Stomach (tissue), 19 donors: ENCODE measurements at places on chromosomes 1 and 21. TPM values are rescaled to one million over a fixed set of nuclear protein-coding genes. Genes with fewer than 3 reads are reported as not detected.

- H3K4me3 ChIP-seq: no peak overlapping the region
- no peaks in the 10 kb centered on the region for H3K36me3 ChIP-seq
- DNase-seq: no peak
- no peaks in the 10 kb centered on the region for H3K27me3 ChIP-seq
These were observed 368.3 kb downstream of the SMYD3 start for GRCh38 chr1:246138781-246139180.

GRCh38 chr1:78070758-78071157 is 25.0 kb downstream of the GIPC2 start:
- H3K27ac ChIP-seq: no peak overlapping the region
- H3K4me3 ChIP-seq: no peak overlapping the region
- H3K36me3 ChIP-seq: no peaks in the 10 kb centered on the region
- H3K4me1 ChIP-seq: peaks cover 19% of the 10 kb centered on the region
- no peaks in the 10 kb centered on the region for H3K27me3 ChIP-seq
- no peak for DNase-seq

Gene RNU1-4
- total RNA-seq: under 0.01 TPM

DNA sequence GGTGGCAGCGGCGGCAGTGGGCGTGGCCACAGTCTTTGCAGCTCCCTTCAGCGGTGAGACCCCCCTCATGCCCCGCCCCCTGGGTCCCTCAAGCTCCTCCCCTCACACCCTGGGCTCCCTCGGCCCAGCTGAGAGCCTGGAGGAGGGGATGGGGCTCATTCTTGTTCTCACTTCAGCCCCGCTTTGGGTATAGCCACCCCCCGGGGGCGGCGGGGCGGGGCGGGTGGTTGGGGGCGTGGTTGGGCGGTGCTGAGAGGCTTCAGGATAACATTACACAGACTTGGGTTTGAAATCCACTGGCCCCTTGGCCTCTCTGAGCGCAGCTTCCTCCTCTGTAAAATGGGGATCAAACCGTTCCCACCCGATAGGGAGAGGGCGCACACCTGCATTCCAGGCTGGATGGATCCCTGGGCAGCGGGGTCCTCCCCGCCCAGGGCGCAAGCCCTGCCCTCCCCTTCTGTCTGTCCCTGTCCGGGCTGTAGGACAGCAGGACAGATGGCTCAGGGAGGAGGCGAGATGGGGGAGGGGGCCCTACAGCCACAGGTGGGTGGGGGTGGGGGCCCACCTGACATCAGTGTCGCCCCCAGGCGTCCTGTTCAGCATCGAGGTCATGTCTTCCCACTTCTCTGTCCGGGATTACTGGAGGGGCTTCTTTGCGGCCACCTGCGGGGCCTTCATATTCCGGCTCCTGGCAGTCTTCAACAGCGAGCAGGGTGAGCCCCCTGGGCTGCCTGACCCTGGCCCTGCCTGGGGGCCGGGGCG is 5.1 kb downstream of the CLCNKA start:
- DNase-seq: peak; percentile 68
- H3K27ac ChIP-seq: no peak overlapping the region
- H3K36me3 ChIP-seq: no peaks in the 10 kb centered on the region

- no peak overlapping the region for H3K27ac ChIP-seq
- H3K4me1 ChIP-seq: peaks cover under 1% of the 10 kb centered on the region
- H3K27me3 ChIP-seq: no peaks in the 10 kb centered on the region
- no peak overlapping the region for H3K4me3 ChIP-seq
- H3K36me3 ChIP-seq: no peaks in the 10 kb centered on the region
These were observed 65.0 kb upstream of the PRDX6 start for GRCh38 chr1:173411835-173412742.

DNA sequence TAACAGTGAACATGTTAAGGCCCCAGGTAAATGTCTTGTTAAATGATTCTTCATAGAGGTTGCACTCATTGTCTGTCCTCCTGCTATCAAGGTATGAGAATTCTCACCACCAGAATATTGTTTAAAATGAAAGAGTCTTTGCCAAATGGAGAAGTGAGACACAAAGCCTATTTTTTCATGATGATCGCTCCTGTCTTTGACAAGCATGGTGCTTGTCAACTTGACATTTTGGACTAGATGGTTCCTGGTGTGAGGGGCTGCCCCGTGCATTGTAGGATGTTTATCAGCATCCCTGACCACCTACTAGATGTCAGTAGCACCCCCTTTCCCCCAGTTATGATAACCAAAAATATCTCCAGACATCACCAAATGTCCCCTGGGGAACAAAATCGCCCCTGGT is 65.6 kb downstream of the MDM4 start:
- H3K4me1 ChIP-seq: peaks cover 16% of the 10 kb centered on the region
- H3K4me3 ChIP-seq: no peak overlapping the region
- H3K27me3 ChIP-seq: no peaks in the 10 kb centered on the region
- H3K36me3 ChIP-seq: peaks cover 4% of the 10 kb centered on the region
- no peak for DNase-seq

Gene PRDM16
- 23.3 TPM for total RNA-seq

Gene EXO5
- total RNA-seq: 8.0 TPM

DNA sequence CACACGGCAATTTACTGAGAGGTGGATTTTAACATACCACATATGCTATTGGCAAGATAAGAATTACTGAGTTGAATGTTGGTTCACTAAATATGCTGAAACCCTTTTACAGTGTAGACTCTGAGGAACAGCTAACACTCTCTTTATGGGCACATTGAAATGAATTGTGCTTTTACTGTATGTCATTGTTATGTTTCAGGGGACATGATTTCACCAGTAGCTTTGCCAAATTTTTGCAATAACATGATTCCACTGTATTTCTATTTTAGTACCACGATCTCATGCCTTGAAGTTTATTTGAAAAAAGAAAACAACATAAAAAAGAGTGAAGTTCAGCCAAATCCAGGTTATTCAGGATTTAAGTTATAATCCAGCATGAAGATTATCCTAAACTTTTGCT is 188.5 kb downstream of the HLX start:
- no peaks in the 10 kb centered on the region for H3K36me3 ChIP-seq
- no peak overlapping the region for H3K4me3 ChIP-seq
- H3K4me1 ChIP-seq: no peaks in the 10 kb centered on the region
- peaks cover 1% of the 10 kb centered on the region for H3K27me3 ChIP-seq
- H3K27ac ChIP-seq: no peak overlapping the region

- no peaks in the 10 kb centered on the region for H3K36me3 ChIP-seq
- H3K27ac ChIP-seq: no peak overlapping the region
- H3K27me3 ChIP-seq: peaks cover 34% of the 10 kb centered on the region
- no peak overlapping the region for H3K4me3 ChIP-seq
- peaks cover 7% of the 10 kb centered on the region for H3K4me1 ChIP-seq
- no peak for DNase-seq
These were observed 3.0 kb downstream of the CRCT1 start for GRCh38 chr1:152517237-152517811.

DNA sequence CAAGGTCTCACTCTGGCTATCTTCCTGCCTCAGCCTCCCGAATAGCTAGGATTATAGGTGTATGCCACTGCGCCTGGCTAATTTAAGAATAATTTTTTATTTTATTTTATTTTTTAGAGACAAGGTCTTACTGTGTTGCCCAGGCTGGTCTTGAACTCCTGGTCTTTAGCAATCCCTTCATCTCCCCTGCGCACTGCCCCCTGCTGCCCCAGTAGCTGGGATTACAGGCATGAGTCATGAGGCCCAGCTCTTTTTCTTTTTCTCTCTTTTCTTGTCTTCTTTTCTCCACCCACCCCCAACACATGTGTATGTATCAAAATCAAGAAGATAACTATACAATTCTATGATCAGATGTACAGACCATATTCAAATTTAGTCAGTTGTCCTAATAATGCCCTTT is 87.2 kb downstream of the PEX14 start:
- no peak overlapping the region for H3K4me3 ChIP-seq
- DNase-seq: no peak
- no peaks in the 10 kb centered on the region for H3K36me3 ChIP-seq

- no peak overlapping the region for H3K4me3 ChIP-seq
- no peaks in the 10 kb centered on the region for H3K4me1 ChIP-seq
- no peaks in the 10 kb centered on the region for H3K36me3 ChIP-seq
- DNase-seq: no peak
- H3K27me3 ChIP-seq: no peaks in the 10 kb centered on the region
- H3K27ac ChIP-seq: no peak overlapping the region
These were observed 8.4 kb upstream of the C1orf185 start for GRCh38 chr1:51093581-51093980.

Gene FAM151A
- not detected for total RNA-seq

DNA sequence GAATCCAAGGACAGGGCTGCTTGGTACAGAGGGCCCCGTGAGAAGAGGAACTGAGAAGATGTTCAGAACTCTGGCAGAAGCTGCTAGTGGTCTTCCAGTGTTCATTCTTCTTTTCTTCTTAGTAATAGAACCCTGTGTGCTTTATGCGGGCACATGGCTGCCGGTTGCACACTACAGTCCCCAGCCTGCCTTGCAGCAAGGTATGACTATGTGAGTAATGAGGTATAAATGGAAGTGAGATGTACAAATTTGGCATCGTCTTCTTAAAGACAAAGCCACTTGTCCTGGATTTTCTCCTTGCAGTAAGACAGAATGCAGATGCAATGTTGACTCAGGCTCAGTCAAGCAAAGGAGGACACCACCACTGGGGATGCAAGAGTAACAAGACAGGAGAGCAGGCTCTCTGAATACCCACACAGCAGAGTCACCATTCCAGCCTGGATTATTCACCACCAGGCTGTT is 15.0 kb upstream of the ATP1B1 start:
- no peaks in the 10 kb centered on the region for H3K27me3 ChIP-seq
- H3K27ac ChIP-seq: no peak overlapping the region

Gene PTPN14
- 19.0 TPM for total RNA-seq

GRCh38 chr1:1956101-1956500 is 37.0 kb upstream of the TMEM52 start:
- H3K4me3 ChIP-seq: no peak overlapping the region
- H3K4me1 ChIP-seq: peaks cover 11% of the 10 kb centered on the region
- no peak for DNase-seq
- H3K27me3 ChIP-seq: peaks cover 18% of the 10 kb centered on the region
- H3K27ac ChIP-seq: no peak overlapping the region
- no peaks in the 10 kb centered on the region for H3K36me3 ChIP-seq

GRCh38 chr1:104636581-104636980 is 886.9 kb downstream of the AMY1C start:
- H3K36me3 ChIP-seq: no peaks in the 10 kb centered on the region
- no peaks in the 10 kb centered on the region for H3K4me1 ChIP-seq
- H3K4me3 ChIP-seq: no peak overlapping the region

GRCh38 chr1:63804829-63805484 is 31.1 kb downstream of the ROR1 start:
- no peaks in the 10 kb centered on the region for H3K36me3 ChIP-seq
- no peak overlapping the region for H3K4me3 ChIP-seq
- H3K4me1 ChIP-seq: peaks cover 12% of the 10 kb centered on the region
- no peak for DNase-seq
- H3K27ac ChIP-seq: no peak overlapping the region
- H3K27me3 ChIP-seq: no peaks in the 10 kb centered on the region

Gene NEK2
- total RNA-seq: 4.9 TPM

- H3K4me1 ChIP-seq: peaks cover 4% of the 10 kb centered on the region
- H3K36me3 ChIP-seq: no peaks in the 10 kb centered on the region
- no peak for DNase-seq
- no peak overlapping the region for H3K4me3 ChIP-seq
- H3K27ac ChIP-seq: no peak overlapping the region
These were observed 57.8 kb upstream of the CD1D start for GRCh38 chr1:158122833-158123388.

- no peak overlapping the region for H3K27ac ChIP-seq
- H3K4me1 ChIP-seq: peaks cover 6% of the 10 kb centered on the region
- H3K27me3 ChIP-seq: no peaks in the 10 kb centered on the region
These were observed 2.2 kb downstream of the TMED5 start for GRCh38 chr1:93177991-93178390.

GRCh38 chr1:14809191-14809981 is 210.9 kb downstream of the KAZN start:
- H3K36me3 ChIP-seq: no peaks in the 10 kb centered on the region
- H3K27ac ChIP-seq: no peak overlapping the region
- no peaks in the 10 kb centered on the region for H3K27me3 ChIP-seq
- DNase-seq: no peak

DNA sequence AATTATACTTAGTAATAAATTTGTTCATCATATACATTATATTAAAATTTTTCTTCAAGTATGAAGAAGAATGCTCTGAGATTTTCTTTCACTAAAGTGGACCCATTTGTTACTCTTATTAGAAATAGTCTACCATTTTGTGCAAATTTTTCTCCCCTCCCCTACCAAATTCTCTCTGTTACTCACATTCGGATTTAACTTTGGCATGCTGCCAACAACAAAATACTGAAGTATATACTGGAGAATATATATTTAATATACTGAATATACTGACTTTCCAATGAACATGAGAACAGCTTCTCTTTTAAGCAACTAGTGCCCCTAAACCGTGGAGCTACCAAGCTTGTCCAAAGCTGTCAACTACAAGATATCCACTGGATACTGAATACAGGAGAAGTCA is 57.2 kb downstream of the CENPF start:
- no peak overlapping the region for H3K27ac ChIP-seq
- H3K36me3 ChIP-seq: no peaks in the 10 kb centered on the region
- H3K4me3 ChIP-seq: no peak overlapping the region
- H3K4me1 ChIP-seq: no peaks in the 10 kb centered on the region

Gene RRP15
- total RNA-seq: 26.4 TPM

GRCh38 chr1:71167505-71167904 is 86.7 kb upstream of the ZRANB2 start:
- H3K27ac ChIP-seq: no peak overlapping the region
- H3K4me3 ChIP-seq: no peak overlapping the region
- no peak for DNase-seq
- no peaks in the 10 kb centered on the region for H3K27me3 ChIP-seq

Gene CORT
- total RNA-seq: not detected

- H3K4me1 ChIP-seq: peaks cover 31% of the 10 kb centered on the region
- H3K36me3 ChIP-seq: no peaks in the 10 kb centered on the region
- DNase-seq: peak; percentile 63
- H3K4me3 ChIP-seq: no peak overlapping the region
- H3K27ac ChIP-seq: peak overlapping the region; percentile 44
These were observed 159.2 kb downstream of the TRABD2B start for GRCh38 chr1:47837866-47838561.

DNA sequence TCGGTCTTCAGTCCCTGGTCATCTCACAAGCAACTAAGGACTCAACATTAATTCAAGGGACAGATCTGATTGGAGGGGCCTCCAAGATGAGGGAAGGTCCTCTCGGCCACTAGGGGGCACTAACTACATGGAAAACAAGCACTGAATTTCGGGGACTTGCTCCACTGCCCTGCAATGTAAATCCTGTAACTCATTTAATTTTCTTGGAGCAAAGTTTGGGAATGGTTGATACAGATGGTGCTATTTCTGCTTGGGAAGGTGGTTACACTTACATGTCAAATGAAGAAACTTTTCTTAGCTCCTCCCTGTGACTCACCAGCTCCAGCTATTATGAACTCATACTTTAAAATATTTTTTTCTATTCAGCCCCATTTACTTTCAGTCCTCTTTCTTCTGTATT is 97.4 kb upstream of the KCNJ15 start:
- no peaks in the 10 kb centered on the region for H3K27me3 ChIP-seq
- H3K4me3 ChIP-seq: no peak overlapping the region
